ENCODE measurements at places on chromosomes 11 and 22.

- no peak for DNase-seq
These were observed 11.2 kb downstream of the C2CD3 start for GRCh38 chr11:74159642-74160041.

DNA sequence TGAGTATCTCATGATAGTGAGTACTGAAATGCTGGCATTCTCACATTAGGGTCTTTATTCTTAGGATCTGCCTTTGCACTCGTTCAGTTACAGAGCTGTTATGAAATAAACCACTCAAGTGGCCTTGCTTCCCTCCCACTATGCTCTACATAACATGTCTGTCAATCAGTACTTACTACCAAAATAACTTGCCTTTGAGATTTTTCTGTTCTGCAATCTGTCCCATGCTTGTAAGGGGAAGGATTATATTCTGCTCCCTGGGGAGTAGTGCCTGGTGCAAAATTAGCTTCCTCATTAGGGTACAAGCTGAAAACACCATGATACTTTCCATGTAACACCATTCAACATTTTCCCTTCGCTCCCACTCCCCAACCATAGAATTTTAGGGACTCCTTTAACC lies 1.9 kb upstream of the GRAP2 start:
- no peak for DNase-seq

- DNase-seq: no peak
These were observed 238.1 kb upstream of the TENM4 start for GRCh38 chr11:79678780-79679452.

GRCh38 chr11:119634301-119634700 lies 94.7 kb downstream of the NECTIN1 start:
- DNase-seq: no peak

- peak; percentile 18 for DNase-seq
These were observed at the start of gene PLAAT4 for GRCh38 chr11:63536669-63537292. Gene PLAAT4 (plus strand): TSS chr11:63536808. CDS start chr11:63536869, 61 bp downstream.

DNA sequence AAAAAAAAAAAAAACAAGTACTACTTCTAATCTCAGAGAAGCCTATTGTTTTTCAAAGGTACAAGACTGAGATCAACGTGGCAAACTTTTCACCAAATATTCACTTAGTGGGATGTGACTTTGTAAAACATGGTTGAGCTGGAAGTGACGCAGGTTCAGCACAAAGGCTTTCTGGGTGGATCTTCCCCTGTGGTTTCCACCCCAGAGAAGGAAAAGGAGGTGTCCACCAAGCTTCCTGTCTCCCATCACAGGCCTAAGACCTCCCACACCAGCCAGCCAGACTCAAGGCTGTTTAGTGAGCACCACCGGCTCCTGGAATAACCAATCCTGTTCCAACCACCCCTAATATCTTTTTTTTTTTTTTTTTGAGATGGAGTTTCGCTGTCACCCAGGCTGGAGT lies 5.7 kb downstream of the TMEM184B start:
- no peak for DNase-seq

- DNase-seq: no peak
These were observed 21.9 kb upstream of the TMPRSS4 start for GRCh38 chr11:118054712-118055640.

DNA sequence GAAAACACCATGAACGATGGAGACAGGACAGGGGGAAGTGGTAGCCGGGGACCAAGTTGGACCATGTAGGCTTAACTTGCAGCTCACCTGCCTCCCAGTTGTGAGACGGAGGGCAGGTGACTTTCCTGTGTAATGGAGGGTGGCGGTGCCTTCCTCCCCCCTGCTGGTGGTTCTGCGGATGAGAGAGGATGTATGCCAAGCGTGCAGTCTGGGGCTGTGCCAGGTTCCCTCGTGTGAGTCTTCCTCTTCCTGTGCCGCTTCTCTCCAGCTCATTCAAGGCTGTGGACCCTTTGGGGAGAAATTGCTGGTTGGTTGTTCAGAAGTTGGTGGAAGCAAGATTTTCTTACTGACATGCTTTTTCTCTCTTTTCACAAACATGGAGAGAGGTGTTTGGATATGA lies 35.1 kb downstream of the MPPED1 start:
- DNase-seq: no peak

- peak; percentile 87 for DNase-seq
These were observed 12.6 kb upstream of the SYT13 start for GRCh38 chr11:45298718-45299117.

DNA sequence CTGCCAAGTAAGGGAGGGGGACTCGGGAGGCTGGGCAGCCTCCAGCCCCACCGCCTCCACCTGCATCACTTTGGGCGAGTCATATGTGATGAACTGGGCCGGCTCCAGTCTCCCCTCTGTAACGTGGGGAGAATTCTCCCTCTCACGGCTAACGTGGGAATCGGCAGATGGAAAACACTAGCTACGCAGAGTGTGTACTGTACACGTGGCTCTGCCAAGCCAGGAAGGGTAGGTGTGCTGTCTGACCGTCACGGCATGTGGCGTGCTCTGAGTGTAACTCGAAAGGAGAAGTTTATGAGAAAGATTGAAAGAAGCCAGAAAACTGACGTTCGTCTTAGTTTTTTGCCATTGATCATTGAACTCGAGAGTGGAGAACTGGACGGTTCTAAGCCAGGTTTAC lies 13.7 kb downstream of the TRMU start:
- DNase-seq: no peak

DNA sequence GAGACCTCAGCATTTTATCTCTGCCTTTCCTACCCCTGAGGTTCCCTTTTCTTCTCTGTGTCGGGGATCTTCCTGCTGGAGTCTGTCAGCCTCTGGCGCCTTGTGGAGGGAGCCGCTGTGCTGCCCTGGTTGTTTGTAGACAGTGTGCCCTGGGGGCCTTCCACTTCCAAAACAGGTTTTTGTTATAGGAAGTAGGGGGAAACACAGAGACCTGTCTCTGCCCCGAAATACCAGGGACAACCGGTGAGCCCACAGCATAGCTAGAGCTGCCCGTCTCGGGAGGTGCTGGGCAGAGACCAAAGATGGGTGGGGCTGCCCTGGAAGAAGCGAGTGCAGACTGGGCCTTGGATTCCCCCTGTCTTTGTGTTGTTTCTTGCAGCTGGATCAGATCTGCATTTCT lies 8.0 kb downstream of the NCAPH2 start:
- DNase-seq: no peak

DNA sequence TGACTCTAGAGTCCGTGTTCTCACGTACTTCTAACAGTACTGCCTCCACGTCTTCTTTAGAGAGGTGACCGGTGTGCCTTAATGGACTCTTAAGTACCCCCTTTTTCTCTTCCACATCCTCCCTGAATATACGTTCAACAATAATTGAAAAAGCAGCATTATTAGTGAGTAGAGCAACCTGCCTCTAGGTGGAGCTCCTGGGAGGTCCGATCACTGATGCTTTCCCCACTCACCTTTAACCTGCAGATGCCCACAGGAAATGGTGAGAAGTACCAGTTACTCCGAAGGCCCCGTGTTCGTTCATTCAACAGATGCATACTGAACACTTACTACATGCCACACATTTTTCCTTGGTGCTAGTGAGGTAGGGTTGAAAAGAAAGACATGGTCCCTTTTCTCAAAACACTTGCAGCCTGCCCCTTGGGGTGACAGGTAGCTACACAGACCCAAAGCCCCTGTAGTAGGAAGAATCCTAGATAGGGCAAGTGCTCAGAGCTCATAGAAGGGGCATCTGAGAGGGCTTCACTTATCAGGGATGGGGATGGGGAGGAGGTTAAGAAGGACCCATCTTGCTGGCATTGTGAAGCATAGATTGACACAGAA lies 72.7 kb downstream of the FEZ1 start:
- DNase-seq: no peak

Measured in foreskin melanocyte (primary cell).